ENCODE measurements at places on chromosomes 1 and 21. TPM values are rescaled to one million over a fixed set of nuclear protein-coding genes. Genes with fewer than 3 reads are reported as not detected.

Gene PPIAL4G
- not detected for polyA plus RNA-seq

Gene FCRL1
- not detected for polyA plus RNA-seq

Gene PROK1
- polyA plus RNA-seq: not detected

Gene LYST
- 5.6 TPM for polyA plus RNA-seq

Gene CATSPERE
- 0.36 TPM for polyA plus RNA-seq

Gene PEAR1
- 16.1 TPM for polyA plus RNA-seq

Gene ADPRS
- polyA plus RNA-seq: 26.5 TPM

Gene RAB25
- not detected for polyA plus RNA-seq

Gene OR14K1
- polyA plus RNA-seq: not detected

Gene KDF1
- 0.06 TPM for polyA plus RNA-seq

Gene IER5
- polyA plus RNA-seq: 20.4 TPM

Gene HSD3B1
- polyA plus RNA-seq: not detected

Gene SLAMF6
- not detected for polyA plus RNA-seq

Gene UBXN10
- not detected for polyA plus RNA-seq

Gene TRAF3IP3
- 0.06 TPM for polyA plus RNA-seq

DNA sequence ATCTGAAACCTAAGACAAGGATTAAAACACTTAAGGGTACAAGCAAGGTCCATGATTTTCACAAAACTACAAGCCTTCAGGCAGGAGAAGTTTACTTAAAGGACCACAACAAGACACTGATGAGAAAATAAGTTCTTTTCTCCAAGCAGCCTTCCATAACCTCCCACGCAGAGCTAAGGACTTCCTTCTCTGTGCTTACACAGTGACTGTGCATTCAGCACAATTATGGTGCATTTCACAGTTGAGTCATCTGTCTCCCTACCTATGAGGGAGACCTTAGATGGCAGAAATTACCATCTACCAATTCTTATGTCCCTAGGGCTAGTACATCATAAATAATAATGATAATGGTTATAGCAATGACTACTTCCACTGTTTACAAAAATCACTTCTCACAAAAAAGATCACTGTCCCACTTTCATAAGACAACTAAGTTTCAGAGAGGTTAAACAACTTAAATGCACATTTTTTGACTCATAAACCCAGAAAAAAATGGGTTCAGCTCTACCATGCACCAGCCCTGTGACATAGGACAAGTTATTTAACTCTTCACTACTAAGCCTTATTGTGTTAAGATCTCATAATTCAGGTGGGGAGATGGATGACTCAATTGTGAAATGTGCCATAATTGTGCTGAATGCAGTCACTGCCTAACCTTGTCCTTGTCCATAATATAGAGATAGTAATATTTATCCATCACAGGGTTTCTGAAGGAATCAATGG is 45.3 kb downstream of the TARBP1 start:
- DNase-seq: peak; percentile 18

GRCh38 chr1:9289711-9290485 is 2.8 kb upstream of the SPSB1 start:
- peak; percentile 71 for DNase-seq

- no peak for DNase-seq
These were observed 130.1 kb upstream of the MAP1LC3C start for GRCh38 chr1:242128951-242129502.

GRCh38 chr1:197998110-197998509 is 80.9 kb downstream of the LHX9 start:
- DNase-seq: no peak

GRCh38 chr21:45919593-45919992 is 62.0 kb upstream of the COL6A1 start:
- DNase-seq: no peak

- no peak for DNase-seq
These were observed 21.3 kb downstream of the RBM15 start for GRCh38 chr1:110360431-110360830.

- no peak for DNase-seq
These were observed 93.5 kb downstream of the NRDC start for GRCh38 chr1:51784997-51785421.

- no peak for DNase-seq
These were observed 14.6 kb downstream of the PFKFB2 start for GRCh38 chr1:207067665-207068064.

GRCh38 chr1:90707363-90707710 is 9.8 kb downstream of the BARHL2 start:
- DNase-seq: no peak

DNA sequence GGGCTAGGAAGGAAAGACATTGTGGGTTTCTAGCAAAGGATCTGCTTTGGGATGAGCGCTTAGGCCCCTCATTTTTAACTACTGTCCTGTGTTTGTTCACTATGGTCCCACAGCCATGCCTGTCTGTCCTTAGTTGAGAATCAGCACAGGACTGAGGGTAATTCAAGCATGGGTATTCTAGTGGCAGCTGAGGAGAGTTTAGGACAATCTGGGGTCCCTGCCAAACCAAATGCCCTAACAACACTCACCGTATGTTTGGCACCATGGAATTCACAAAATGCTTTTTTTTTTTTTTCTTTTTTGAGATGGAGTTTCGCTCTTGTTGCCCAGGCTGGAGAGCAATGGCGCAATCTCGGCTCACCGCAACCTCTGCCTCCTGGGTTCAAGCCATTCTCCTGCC is 10.4 kb downstream of the ARHGEF11 start:
- no peak for DNase-seq

GRCh38 chr1:43835082-43836021 is 98.2 kb upstream of the ARTN start:
- peak; percentile 48 for DNase-seq

- peak; percentile 37 for DNase-seq
These were observed 169.9 kb downstream of the LRRC7 start for GRCh38 chr1:69737527-69738185.

- peak; percentile 96 for DNase-seq
These were observed 16.3 kb upstream of the SARS1 start for GRCh38 chr1:109197158-109198042.

DNA sequence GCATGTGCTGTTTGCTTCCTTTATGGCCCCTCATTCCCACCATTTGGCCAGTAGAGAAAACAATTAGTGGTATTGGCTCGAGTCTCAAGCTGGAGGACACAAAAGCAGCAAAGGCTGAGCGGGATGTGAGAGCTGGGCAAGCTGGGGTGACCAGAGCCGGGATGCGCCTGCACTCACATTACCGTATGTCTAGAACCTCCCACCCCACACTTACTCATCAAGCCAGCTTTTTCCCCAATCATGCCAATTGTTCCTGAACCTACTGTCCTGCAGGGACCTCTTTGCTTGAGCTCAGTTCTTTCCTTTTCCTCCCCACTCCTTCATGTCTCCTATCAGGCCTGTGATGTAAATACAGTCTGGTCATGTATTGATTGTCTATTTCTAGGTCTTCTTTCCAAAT is 45.9 kb downstream of the KIRREL1 start:
- no peak for DNase-seq

DNA sequence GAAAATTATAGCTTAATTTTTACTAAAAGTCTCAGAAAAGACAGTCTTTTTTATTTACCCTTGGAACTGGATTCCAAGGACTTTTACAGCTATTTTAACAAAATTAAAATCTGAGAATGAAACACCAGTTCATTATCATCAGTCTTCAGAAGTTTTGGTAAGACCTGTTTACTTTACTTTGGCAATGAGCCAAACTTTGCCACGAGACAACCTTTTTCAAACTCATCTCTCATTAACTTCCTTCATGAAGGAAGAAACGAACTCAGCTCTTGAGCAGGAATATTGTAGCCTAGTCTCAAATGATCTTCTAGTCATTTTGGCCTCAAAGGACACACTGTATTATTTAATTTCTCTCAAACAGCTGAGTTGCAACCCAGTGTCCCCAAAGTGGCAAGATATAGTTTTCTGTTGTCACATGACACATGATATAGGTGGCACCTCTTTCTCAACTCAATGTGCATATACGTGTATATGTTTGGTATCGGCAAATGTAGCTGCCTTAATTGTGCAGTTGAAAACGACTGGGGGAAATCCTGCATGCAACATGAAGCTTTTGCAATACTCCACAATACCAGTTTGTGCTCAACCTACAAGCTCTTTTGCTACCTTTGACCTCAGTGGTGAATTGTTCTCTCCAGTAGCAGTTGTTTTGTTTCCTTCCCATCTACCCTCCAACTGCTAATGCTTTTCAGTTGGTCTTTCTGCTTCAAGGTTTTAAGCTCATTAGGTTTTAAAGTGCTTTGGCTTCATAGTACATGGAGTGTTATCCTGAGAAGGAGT is 8.4 kb upstream of the GNG4 start:
- DNase-seq: no peak

DNA sequence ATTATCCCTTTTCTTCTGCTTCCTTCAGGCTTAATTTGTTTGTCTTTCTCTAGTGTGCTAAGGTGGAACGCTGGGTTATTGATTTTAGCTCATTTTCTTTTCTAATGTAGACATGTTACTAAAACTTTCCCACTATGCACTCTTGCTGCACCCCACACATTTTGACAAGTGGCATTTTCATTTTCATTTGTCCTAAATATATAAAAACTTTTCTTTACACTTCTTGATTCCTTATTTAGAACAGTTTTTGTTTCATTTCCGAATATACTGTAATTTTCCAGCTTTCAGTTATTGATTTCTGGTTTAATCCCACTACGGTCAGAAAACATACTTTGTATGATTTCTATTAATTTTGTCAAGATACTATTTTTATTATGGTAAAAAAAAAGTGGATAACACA is 25.3 kb downstream of the SH3BP5L start:
- DNase-seq: no peak

- DNase-seq: no peak
These were observed 175.0 kb downstream of the VAV3 start for GRCh38 chr1:107789817-107790524.

- no peak for DNase-seq
These were observed 52.5 kb upstream of the ZNF648 start for GRCh38 chr1:182113879-182114626.

GRCh38 chr1:34879230-34879629 is 19.7 kb upstream of the SMIM12 start:
- no peak for DNase-seq

DNA sequence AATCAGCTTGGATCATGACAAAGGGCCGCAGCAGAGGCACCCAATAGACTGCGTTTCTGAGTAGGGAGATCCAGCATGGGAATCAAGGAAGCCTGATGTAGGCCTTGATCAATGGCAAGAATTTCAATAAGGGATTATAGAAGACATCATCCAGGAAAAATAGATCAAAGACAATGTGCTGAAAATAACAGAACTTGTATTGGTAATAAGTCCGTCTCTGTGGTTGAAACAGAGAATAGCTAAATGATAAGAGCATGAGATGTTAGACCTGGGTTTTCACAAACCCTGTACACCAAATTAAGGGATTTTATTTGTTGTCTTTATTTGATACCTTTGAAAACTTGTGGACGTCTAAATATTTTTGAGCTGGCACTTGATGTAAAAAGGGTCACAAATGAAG is 228.0 kb upstream of the SGIP1 start:
- no peak for DNase-seq
